ENCODE measurements at places on chromosomes 5 and 9.

DNA sequence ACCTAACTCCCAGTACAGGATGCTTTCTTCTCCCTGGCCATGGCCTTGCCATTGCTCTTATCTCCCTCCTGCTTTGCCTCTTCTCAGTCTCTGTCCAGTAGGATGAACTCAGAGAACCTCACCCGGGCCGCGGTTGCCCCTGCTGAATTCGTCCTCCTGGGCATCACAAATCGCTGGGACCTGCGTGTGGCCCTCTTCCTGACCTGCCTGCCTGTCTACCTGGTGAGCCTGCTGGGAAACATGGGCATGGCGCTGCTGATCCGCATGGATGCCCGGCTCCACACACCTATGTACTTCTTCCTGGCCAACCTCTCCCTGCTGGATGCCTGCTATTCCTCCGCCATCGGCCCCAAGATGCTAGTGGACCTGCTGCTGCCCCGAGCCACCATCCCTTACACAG, at the start of gene OR5C1:
Gene OR5C1 (plus strand): TSS at position 103 of the 400 bp plus-strand sequence. CDS start 0 bp downstream, at position 103.
- DNase-seq: no peak

GRCh38 chr5:55063899-55064298, 38.5 kb upstream of the GZMA start:
- no peak for DNase-seq

- no peak for DNase-seq
These were observed 55.6 kb upstream of the CCNG1 start for GRCh38 chr5:163381832-163382231.

GRCh38 chr5:32315221-32316014, 2.7 kb upstream of the MTMR12 start:
- DNase-seq: no peak

DNA sequence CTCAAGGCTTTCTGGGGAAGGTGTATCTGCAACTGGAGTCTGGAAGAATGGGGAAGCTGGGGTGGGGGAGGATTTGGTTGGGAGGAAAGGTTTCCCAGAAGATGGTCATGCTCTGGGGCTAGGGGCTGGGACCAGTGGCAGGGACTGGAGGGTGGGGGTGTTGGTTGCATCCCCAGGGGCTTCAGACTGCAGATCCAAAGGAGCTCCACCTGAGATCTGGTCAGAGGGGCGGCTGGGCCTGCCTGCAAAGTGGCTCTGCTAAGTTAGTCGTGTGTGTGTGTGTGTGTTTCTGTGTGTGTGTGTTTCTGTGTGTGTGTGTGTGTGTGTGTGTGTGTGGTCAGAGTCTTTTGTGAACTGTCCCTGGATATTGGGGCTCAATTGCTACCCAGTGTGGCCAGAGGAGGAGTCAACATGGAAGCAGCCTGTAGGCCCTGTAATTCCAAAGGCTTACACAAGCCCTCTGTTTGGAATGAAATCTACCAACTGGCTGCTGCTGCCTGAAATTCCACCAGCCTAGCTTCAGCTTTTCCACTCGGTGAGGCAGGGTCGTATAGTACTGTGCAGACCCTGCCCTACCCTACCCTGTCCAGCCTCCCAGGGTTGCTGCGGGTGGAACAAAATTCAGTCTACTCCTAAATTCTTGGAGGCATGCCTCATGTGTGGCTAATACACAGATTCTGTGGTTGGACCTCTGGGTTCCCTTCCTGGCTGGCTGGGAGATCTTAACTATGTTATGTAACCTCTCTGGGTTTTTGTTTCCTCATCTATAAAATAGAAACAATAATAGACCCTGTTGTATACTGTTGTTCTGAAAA, 12.5 kb upstream of the SYNPO start:
- DNase-seq: no peak

GRCh38 chr9:80651044-80651443, 1038.3 kb downstream of the TLE1 start:
- DNase-seq: no peak

DNA sequence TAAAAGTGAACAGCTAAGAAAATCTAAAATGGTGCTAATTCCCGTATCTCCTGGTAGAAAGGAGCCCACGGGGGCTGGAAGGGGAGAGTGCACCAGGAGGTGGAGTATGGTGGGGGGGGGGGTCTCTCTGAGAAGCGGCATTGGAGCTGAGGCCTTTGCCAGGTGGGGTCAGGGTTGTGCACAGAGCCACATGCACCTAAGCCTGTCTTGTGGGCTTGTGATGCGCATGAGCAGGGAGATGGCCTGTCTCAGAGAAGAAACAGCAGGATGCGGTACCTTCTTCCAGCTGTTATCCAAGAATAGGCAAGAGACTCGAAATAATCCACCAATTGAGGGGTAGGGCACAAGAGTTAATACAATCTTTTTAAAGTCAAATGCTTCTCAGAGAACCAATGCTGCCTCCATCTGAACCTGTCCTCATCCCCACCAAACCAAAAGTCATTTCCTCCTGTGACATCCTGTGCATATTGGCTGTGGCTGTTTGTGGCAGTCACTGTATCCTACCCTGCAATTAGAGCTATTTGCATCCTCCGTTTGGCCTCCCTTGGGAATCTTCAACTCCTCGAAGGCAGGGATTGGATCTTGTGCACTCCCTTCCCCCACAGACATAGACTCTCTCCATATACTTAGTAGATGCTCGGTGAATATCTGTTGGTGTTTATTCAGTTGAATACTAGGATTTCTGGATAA, 45.4 kb downstream of the FGF1 start:
- DNase-seq: no peak

DNA sequence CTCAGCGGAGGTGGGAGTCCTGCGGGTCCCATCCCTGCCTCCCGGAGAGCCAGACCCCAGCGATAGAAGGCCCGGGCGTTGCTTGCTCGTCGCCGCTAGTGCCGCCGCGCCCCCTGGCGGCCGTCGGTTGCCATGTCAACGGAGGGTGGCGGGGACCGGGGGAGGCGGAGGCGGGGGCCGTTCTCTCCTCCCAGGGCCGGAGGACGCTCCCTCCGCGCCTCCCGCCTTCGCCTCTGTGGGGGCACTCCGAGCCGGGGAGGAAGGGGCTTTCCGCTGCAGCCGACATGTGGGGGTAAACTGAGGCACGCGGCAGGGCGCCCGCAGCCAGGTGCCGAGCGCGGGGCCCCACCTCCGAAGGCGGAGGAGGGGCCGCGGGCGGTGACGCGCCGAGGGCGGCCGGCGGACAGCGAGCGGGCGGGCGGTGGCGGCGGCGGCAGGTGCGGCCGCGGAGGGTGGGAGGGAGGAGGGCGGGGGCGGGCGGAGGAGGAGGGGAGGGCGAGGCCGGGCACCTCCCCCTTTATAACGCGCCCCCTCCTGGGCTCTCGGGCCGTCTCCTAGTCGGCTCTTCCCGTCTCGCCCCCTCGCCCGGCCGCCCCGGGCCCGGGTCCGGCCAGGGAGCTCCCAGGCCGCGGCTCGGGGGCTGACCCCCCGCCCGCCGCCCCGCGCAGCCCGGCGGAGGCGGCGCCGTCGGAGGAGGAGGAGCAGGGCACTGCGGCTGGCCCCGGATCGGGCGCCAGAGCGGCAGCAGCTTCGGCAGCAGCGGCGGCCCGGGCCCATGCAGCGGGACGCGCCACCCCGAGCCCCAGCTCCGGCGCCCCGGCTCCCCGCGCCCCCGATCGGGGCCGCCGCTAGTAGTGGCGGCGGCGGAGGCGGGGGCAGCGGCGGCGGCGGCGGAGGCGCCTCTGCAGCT, 556 bp upstream of the CDK9 start:
- DNase-seq: peak; percentile 85

GRCh38 chr5:176806137-176806536, 4.2 kb upstream of the UNC5A start:
- no peak for DNase-seq

DNA sequence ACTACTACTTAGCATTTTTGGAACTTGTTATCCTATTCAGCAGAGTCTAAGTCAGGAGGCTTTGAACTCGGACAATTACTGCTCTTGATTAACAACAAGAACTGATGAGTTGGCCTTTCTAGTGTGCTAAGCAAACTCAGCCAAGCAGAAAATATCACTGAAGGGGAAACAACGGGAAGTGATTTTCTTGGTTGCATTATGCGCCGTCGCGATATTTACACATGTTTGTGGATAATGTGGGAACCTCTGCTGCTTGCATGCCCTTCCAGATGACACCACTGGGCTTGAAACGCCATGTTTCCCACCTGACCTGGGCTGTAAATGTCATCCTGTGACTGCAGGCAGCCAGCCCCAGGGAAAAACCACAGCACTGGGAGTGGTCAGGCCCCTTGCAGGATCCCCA, 205.5 kb downstream of the PAX5 start:
- DNase-seq: no peak

- DNase-seq: no peak
These were observed 751.2 kb downstream of the BRINP1 start for GRCh38 chr9:118618084-118618483.

GRCh38 chr5:138339091-138339456, 1.0 kb downstream of the FAM53C start:
- no peak for DNase-seq

DNA sequence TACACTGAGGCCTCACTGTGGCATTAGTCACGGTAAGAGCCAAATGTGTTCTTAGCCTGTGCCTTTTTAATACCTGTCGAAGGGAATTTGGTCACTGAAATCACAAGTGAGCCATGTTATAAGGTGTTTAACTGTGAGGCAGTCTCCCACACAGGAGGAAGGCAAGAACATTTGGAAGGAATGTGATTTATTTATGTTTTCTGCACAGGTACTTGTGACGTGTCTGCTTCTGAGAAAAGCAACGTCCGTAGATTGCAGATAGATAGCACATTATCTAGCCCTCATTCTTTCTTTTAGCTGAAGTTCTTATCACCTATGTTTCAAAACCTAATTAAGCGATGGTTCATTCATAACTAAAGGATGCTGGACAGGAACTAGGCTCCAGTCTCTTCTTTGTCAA, 19.0 kb upstream of the SMARCA2 start:
- DNase-seq: no peak

DNA sequence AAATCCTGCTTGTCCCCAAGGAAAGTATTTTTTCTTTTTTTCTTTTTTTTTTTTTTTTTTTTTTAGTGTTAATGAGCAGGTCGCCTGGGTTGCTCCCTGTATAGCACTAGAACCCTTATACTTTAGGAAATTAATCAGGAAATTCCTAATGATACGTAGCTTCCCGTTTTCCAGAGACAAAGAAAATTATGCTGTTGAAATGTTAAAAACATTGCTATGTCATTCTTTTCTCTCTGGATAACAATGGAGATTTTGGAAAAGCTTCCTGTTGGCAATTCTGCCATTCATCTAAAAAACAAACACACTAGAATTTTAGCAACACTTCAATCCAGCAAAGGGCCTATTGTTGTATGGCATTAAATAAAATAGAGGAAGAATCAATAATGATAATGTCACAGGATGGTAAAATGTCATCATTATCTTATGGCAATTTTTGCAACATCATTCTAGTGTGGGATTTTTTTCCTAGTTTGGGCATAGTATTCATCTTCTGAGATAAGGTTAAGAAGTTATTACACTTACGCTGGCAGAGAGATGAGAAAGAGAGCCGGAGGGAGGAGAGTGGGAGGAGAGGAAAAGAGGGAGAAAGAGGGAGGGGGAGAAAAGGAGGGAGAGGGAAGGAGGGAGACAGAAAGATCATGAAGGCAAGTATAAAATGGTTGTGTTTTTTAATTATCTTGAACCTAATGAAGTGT, 315.8 kb upstream of the PDE4D start:
- DNase-seq: no peak

DNA sequence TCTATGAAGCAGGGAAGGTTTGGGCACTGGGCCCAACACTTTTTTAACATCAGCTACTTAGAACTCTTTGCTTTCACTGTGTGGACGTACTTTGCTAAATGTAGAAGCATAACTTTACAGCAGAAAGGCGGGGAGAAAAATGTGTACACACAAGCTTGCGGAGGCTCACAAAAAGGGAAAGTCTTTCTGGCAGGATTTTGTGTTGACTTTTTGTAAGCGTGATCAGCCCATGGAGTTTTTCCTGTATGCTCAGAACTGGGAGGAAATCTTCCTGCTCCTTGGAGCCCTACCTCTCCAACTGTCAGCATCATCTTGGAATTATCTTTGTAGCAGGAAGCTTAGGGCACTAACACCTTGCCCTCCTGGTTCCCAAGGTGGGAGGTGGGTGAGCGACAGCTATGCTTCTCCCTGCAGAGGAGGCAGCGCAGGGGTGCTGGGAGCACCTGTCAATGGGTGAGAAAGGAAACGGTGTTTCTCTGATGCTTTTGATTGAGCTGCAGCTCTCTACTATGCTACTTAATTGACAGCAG, 321.9 kb downstream of the GADD45G start:
- DNase-seq: no peak

DNA sequence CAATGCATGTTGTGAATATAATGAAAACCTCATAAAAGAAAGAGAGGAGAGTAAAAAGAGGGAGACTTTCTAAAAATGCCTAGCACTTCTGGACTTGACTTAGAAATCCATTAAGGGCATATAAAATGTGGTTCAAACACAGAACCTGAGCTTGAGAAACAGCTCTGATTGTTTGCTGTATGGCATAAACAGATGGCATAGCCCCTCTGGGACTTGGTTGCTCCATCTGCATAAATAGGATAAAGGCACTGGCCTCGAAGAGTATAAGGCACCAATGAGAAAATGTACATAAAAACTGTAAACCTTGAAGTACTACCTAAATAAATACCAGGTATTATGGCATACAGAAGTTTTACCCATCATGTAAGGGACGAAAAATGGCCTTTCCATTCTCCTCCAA, 23.8 kb downstream of the MRPS27 start:
- DNase-seq: no peak

GRCh38 chr9:87546704-87547103, 49.0 kb downstream of the DAPK1 start:
- no peak for DNase-seq

- DNase-seq: no peak
These were observed 305.9 kb downstream of the SLIT3 start for GRCh38 chr5:168995024-168995423.

DNA sequence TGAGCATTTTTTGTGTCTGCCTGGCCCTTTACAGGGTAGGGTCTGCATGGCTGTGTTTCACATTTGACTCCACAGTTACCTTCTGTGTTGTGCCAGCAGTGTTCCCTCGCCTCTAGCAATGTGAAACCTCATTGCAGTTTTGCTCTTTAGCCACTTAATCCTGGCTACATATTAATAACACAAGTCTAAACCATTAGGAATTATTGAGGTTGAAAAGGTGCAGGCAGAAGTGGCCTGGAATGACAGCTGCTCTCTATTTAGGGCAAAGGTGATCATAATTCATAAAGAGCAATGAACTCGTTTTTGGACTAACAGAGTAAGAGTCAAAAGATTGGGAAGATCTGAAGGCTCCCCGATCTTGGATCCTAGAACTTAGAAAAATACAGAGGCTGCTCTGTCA, 176.7 kb upstream of the RAD23B start:
- no peak for DNase-seq
